Cortex of kidney (tissue), 1 donor: ENCODE measurements at places on chromosomes 16 and 17.

DNA sequence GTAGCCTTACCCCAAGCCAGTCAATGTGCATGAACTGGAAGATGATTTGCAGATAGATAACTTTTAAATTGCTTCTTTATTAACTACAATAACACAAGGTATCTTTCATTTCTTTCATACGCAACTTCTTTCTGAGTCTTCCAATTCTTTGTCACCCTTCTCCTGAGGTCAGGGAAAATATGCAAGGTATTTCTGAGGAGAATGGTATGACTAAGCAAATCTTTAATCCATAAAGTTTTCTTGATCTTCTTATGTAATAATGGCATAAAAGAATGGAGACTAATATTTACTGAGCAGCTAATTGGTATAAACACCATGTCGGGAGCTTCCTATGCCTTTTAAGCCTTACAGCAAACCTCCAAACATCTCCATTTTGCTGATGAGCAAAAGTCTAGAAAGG is 438.9 kb downstream of the KCNJ2 start:
- no peak for DNase-seq

GRCh38 chr16:50694206-50694605 is 800 bp downstream of the NOD2 start:
- no peak for DNase-seq

GRCh38 chr16:27745348-27745747 is 195.4 kb downstream of the KATNIP start:
- no peak for DNase-seq

DNA sequence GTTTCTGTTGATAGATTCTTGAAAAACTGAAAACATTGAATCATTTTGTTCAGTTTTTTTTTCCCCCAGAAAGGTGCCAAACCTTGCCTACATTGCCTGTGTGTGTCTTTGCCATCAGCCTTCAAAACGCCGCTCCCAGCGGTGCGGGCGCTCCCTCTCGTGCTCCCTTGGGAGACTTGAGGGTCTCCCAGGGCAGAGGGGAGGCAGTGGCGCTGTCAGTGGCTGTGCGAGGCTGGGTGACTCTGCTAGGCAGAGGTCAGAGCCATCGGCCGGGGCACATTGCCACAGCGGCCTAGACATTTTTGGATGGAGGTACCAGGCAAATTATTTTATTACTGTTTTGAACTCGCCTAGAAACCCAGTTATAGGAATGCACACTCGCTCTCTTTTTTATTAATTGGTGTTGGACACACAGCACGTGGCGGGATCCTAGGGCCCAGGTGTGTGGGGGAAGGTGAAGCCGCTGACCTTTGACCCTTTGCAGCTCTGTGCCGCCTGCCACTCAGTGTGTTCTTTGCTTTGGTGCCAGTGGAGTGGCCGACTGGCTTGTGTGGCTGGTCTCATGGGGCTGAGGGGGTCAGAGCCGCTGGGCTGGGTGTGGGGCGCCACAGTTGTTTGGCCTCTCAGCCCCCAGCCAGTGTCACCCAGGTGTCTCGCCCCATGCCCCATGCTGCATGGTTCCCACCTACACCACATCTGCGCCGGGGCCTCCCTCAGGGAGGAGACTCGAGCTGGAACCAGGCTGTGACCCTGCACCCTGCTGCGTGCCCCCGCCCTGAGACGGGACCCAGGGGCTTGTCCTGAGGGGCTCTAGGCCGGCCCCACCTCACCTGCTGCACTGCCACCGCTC is 115.7 kb downstream of the BANP start:
- no peak for DNase-seq

DNA sequence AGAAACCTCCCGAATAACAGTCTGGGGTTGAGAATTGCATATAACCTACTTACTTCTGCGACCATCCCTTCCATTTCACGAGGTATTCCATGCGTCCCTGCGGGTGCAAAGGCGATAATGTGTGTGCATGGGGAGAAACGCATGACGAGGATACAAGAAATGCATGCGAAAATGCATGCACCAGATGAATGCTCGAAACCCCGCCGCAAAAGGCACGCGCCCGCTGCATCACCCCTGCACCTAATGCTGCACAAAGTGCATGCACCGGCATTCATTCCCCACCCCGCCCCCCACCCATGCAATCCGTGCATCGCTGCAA is 474 bp downstream of the CBX8 start:
- DNase-seq: no peak

- DNase-seq: no peak
These were observed 40.8 kb upstream of the CMIP start for GRCh38 chr16:81403601-81404391.

- DNase-seq: no peak
These were observed 25.0 kb downstream of the RMI2 start for GRCh38 chr16:11370084-11370931.

DNA sequence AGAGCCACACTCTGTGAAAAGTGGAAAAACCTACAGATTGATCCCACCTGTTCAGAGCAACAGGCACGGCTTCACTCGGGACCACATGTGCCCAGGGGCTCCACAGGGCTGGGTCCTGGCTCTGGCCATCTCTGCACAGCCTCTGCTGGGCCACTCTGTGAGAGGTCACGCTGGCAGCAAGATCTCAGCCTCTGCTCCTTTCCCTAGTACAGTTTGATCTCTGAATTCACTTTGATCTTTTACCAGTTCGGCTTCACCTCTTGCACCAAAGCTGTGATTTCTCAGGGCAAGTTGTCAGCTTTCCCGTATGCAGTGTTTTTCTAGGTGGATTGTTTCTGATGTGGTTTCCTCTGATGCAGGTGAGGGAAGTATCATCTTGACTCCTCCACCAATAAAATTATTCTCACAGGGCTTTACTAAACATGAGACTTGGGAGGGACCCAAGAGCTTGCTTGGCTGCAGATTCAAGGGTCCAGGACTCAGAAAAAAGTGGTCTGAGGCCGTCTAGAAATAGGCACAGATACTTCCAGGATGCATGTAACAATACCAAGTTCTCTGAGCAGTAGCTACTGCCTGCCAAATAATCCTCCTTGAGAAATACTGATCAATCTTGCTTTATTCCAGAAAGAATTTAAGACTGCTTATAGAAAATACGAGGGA is 24.0 kb upstream of the ALDH3A1 start:
- no peak for DNase-seq

DNA sequence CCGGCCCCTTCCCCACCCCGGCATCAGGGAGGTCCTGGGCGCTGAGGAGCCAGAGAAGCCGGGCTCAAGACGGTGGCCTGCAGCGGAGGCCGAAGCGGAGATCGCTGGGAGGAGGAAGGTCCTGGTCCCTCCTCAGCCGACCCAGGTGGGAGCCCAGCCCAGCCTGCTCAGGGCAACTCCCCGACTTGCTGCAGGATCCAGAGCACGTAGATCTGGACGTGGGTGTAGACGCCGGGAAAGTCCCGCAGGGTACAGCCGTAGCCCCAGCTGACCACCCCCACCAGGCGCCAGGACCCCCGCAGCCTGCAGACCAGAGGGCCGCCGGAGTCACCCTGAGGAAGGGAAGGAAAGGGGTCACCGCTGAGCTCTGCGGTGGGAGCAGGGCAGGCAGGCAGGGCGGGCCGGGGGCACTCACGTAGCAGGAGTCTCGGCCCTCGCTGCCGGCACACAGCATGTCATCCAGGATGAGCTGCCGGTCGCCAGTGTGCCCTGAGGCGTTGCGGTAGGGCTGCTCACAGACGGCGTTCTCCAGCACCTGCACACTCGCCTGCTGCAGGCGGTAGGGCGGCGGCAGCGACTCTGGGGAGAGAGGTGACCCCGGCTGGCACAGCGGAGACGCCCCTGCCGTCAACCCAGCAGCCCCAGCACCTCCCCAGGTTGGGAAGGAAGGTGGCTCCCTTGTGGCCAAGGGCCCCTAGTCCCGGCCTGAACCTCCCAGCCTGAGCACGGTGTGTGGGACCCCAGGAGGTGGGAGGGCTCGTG is 5.4 kb downstream of the TPSD1 start:
- DNase-seq: no peak

DNA sequence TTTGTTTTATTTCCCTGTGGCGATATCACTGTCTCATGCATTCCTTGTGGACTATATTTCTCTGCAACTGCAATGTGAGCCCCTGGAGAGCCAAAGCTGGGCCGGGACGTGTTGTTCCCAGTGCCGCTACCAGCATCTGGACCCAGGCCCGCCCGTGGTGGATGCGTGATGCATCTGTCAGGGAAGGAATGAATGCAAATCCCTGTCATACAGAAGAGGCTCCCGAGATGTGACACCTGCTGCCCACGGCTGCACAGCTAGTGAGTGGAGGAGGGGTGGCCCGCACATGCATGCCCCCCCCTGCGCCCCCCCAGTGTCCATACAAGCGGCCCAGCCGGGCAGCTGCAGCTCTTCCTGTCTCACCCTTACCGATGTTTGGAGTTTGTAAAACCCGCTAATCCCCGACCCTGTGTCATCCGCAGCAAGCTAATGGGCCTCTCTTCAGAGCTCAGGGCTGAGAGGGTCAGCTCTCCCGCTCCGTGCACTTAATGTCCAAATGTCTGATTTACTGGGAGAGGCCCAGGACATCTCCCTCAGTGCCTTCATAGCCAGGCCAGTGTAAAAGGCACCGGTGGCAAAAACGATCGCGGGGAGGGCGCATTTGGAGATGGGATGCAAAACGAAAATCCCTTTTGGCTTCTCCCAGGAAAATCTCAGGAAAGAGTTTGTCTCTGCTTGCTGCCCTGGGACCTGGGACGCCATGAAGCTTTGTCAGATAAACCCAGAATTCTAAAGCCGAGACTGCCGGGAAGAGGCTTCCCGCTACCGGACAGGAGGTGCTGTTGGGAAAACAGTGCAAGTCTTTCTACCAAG is 91.8 kb downstream of the FOXL1 start:
- DNase-seq: no peak

DNA sequence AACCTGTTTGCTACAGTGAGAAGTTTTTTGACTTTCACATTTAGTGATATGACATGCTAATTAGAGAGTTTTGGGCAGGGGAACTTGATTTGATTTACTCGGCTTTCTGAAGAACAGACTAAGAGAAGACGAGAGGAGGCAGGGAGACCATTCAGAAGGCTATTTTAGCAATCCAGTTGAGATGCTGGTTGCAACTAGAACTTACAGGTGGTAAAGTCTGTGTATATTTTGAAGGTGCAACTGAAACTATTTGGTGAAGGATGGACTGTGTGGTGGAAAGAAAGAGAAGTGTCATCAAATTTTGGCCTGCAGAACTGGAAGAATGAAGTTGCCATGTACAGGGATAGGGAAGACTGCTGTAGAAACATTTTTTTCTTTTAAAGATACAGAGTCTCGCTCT is 42.2 kb upstream of the KPNB1 start:
- DNase-seq: no peak

DNA sequence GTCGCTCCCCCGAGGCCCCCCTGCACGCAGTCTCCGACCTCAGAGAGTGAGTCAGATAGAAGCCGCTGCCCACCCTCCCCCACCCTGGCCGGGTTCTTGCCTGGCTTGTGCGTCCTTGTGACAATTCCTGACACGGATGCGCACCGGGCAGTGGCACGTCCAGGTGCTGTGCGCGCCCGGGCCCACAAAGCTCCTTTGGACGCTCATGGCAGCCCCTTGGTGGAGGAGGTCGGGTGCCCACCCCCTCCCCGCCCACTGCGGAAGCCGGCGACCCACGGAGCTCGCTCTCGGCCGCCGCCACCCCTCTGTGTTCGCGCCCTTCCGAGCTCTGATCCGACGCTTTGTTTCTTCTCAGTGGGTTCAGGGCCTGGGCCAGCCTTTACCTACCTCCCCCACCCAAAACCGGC is 662 bp upstream of the TUBB3 start:
- DNase-seq: no peak

DNA sequence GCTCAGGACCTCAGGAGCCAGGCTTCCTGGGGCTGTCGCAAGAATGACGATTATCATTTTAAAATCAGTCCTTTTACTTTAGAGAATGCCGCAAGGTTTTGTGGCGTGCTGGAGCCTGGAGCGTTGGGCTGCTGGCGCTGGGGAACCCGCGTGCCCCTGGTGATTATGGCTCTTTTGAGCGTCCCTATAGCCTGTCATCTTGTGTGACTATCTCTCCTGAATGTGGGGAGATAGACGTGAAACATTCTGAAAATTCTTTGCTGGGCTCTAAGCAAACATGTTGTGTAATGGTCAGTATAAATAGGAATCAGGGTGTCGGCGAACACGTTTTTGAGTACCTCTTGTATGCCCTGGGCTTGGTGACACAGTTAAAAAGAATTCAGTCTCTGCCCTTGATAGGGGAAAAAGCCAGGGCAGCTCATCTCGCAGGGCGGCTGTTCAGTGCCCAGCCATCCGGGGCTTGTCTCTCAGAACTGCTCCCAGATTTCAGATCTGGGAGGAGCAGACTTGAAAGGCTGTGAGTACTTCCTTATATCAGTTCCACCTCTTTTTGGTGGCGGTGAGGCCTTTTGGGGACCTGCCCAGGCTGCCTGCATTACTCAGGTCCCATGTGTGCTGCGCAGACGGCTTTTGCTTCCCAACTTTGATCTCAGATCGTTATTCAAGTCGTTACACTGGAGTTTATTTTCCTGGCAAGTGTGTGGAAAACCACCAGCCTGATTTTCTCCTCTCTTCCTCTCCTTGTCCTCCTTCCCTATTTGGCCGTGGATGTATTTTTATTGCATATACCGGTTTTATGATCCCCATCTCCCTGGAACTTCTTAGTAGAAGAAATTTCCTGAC is 973 bp downstream of the SLC7A6 start:
- no peak for DNase-seq

- no peak for DNase-seq
These were observed 7.5 kb upstream of the C16orf95 start for GRCh38 chr16:87324411-87325275.

GRCh38 chr17:34204402-34204801 is 50.7 kb upstream of the CCL2 start:
- DNase-seq: no peak
